BJ (cell line): ENCODE measurements at places on chromosomes 7 and 10.

DNA sequence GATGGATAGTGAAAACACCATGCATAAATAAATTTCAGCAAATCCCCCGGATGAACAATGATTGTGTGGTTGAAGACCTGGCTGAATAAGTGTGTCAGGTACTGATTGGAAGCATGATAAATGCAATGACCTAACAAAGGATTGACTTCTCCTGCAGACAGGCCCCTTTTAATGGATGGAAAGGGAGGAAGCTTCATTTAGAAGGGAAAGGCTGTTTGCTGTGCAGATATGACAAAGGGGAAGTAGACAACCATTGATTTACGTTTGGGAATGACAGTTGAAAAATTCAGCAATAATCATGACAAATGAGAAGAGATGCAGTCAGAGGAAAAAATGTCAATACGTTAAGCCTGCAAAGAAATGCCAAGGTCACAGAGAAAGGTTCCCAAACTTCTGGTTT is 503.8 kb downstream of the LRMDA start:
- no peak for DNase-seq

DNA sequence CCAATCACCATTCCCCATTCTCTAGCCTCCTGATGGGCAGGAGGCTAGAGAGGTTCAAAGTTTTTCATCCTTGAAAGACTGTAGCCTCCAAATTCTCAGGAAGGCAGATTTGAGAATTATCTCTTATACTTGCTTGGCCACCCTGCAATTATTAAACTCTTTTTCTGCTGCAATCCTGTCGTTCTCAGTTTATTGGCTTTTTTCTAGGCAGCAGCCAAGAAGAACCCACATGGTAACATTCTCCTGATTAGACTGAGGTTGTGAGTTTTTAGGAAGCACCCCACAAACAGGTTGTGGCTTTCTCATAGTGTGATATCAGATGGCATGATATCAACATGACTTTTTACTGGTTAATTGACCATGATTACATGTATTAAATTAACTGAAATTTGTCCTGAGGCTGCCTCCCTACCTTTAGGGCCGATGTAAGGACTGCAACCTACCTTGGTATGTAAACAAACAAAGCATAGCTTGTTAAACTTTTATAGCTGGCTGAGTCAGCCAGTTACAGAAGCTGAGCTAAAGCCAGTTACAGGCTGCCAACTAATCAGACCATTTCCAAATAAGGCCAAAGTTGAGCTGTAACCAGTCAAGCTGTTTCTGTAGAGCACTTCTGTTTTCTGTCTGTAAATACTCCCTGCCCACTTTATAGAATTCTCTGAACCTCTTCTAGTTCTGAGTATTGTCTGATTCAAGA is 3.2 kb upstream of the ZNF248 start:
- peak; percentile 40 for DNase-seq

- no peak for DNase-seq
Observed at GRCh38 chr7:128304212-128304611, 39.5 kb downstream of the RBM28 start.

GRCh38 chr7:131293018-131293417 is 34.7 kb upstream of the MKLN1 start:
- DNase-seq: peak; percentile 17

GRCh38 chr10:102633287-102633686 is 11.0 kb upstream of the TRIM8 start:
- DNase-seq: no peak

DNA sequence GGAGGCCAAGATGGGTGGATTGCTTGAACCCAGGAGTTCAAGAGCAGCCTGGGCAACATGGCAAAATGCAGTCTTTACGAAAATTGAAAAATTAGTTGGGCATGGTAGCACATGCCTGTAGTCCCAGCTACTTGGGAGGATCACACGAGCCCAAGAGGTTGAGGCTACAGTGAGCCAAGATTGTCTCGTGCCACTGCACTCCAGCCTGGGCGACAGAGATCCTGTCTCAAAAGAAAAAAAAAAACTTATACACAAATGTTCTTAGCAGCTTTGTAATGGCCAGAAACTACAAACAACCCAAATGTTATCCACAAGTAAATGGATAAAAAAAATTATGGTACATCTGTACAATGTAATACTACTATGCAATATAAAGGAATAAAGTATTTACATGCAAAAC is 12.6 kb downstream of the NT5C2 start:
- DNase-seq: no peak

GRCh38 chr10:19922236-19922963 is 106.2 kb downstream of the PLXDC2 start:
- peak; percentile 50 for DNase-seq

GRCh38 chr7:73738220-73738611 is 386 bp downstream of the ABHD11 start:
- no peak for DNase-seq

DNA sequence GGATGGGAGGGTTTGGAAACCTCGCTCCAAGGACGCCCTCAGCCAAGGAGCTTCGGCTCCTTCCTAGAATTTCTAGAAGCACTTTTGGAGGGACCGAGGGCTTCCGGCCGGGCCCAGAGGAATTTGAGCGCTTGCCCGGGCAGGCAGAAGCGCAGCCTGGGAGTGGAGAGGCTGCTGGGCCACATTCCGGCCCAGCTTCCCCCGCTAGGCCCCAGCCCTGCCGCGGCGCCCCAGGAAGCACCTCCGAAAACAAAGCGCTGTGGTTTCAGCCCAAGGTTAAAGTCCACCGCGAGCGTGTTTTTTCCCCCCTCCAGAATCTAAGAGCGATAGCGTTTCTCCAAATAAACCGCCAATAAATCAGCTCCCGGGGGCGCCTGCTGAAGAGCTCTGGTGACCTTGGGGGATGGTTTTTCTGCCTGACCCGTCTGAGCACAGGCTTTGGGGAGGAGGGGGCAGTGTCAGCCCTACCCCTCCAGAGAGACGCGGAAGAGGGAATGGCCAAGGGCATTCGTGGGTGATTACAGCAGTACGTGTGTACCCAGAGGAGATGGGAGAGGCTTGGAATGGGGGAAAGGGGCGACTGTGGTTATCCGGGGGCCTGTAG is 5.7 kb upstream of the TNRC18 start:
- no peak for DNase-seq
